ENCODE measurements at places on chromosomes 5 and 9.

DNA sequence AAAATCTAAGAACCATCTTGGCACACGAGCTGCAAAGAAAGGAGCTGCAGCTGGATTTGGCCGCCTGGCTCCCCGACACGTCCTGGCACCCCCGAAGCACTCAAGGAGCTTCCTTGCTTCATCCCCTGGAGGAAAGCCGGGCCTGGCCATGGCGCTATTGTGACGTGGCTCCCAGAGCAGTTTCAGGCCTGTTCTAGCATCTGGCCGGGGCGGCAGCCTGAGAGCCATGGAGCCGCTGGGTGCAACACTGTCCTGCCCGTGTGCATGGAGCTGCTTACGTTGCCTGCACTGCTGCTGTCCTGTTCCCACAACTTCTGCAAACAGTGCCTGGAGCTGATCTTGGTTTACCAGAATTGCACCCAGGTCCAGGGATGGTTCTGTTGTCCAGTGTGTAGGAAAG lies 63.5 kb downstream of the PTPDC1 start:
- DNase-seq: no peak

GRCh38 chr5:86374611-86375010 lies 243.1 kb upstream of the COX7C start:
- no peak for DNase-seq

GRCh38 chr5:163508753-163509152 lies 3.3 kb downstream of the MAT2B start:
- DNase-seq: no peak

DNA sequence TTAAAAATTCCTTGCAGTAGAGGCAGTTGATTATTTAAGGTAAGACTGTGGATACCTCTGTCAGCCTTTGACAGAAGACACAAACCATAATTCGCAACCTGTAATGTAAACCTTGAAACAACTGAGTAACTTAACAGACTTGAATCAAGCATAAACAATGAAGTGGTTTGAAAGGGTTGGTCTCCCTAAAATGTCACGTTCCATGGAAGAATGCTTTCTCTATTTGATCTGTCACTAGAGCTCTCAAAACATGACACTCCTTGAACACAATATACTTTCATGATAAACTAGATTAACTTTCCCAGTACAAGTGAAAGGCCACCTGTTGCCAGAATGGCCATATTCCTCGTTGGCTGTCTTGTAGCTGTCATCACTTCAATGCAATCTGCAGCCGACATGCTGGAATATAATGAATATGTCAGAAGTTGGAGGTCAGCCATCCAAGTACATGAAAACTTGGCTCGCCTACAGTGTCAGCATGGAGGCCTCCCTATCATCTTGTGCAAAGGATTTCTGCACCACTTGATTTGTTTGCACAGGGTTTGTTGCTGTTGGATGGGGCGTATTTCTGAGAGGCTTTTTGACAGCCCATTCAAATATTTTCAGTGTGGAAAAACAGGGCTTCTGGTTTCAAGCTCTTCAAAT lies 228.0 kb downstream of the TLE4 start:
- no peak for DNase-seq

DNA sequence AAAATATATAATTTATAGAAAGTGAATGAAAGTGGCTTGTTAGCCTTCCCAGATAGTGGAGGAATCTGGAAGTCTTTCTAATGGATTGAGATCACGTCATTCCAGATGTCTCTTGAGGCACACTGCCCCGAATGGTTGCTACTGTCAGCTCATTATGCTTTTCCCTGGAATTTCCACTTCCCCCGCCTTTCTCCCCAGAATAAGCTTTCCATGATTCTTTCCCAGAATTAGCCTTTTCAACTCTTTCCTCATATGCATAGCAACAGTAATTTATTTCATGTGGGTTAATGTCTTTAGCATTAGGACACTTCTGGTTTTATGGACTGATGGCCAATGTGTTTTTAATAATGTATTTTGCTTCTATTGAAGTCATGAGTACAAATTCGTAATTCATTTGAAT lies 81.5 kb downstream of the PALM2AKAP2 start:
- DNase-seq: peak; percentile 42

GRCh38 chr5:54713923-54714581 lies 196.5 kb downstream of the SNX18 start:
- no peak for DNase-seq

- DNase-seq: no peak
Observed at GRCh38 chr9:108645520-108645919, 210.3 kb downstream of the ACTL7B start.

DNA sequence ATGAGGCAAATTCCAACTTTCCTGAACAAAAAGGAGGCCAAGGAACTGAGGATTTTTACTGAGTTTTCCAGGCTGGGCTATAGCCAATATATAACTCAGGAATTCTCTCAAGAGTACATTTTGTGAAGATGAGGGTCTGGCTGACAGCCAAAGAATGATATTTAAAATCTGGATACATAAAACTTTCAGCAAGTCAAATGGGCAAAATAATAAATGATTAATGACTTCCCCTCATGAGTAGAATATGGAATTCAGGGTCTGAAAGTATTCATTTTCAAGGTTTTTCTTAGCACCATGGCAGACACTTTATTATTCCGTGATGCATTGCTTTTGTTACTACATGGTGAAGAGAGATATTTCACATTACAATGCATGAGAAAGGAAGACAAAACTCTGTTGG lies 7.8 kb downstream of the FAM81B start:
- no peak for DNase-seq

DNA sequence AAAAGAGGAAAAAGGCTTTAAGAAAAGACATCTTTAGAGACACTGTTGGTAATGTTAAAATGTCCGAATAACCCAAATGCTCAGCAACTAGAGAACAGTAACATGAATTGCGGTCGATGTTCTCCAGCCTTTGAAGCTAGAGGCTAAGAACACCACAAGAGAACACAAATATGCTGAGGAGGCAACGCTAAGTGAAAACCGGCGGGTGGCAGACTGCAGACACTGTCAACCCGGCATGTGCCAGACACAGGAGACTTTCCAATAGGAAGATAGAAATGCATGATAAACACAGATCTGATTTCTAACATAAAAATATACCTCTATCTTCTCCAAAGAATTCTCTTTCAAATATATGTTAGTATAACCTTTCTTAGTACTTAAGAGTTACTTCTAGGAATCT lies 18.4 kb upstream of the DDX41 start:
- peak; percentile 58 for DNase-seq

DNA sequence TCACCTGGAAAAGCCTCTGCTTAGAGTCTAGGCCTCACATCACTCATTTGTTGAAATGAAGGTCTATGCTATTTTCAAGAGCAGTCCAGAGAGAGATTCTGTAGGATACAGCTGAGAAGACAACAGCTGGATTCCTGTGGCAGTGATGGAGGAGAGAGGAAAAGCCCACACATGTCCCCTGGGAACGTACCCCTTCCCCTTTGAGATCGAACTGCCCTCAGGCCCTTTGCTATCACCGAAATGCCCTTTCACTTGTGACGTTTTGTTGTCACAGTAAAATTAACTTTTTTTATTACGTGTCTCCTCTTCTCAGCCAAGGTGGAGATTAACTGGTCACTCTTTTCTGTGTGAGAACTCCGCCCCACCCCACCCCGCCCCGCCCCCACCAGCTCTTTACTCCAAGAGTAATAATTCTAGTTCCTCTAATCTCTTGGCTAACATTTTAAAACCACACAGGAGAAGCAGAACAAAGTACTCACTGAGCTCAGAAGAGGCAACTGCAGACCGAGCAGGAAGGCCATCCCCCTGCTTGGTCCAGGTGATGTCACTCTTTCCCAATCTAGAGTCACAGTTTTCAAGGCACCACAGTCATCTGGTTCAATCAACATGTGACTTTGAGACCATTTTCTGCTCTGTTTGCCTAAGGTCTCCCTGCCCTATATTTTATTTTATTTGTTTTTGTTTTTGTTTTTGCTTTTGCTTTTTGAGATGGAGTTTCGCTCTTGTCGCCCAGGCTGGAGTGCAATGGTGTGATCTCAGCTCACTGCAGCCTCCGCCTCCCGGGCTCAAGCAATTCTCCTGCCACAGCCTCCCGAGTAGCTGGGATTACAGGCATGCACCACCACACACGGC lies 105.6 kb downstream of the SUSD1 start:
- peak; percentile 31 for DNase-seq

DNA sequence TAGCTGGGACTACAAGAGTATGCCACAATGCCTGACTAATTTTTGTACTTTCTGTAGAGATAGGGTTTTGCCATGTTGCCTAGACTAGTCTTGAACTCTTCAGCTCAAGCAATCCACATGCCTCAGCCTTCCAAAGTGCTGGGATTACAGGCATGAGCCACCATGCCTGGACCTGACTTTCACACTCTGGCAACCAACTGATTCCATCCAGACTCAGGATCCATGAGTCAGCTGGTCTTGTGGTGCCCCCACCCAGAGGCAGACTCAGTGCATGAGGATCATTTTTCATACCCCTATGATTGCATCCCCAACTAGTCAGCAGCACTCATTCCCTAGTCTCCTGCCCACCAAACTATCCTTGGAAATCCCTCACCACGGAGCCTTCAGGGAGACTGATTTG lies 375.9 kb downstream of the ANXA1 start:
- no peak for DNase-seq

DNA sequence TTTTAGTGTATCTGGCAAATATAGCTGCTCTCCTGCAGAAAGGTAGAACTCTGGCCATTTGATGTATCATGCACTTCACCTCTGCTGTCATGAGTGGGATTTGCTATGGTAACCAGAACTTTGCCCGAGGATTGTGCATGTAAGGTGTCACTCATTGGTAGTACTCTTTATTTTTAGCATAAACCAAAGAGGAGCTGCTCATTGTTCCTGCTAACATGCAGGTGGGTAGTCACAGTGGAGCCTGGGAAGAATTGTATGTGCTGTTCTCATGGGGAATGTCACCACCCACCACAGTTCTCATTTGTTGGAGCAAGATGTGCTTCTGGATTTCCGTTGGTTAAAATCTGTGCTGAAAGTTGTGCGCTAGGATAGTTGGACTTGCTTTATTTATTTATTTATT lies 12.3 kb downstream of the PDZD2 start:
- peak; percentile 36 for DNase-seq

DNA sequence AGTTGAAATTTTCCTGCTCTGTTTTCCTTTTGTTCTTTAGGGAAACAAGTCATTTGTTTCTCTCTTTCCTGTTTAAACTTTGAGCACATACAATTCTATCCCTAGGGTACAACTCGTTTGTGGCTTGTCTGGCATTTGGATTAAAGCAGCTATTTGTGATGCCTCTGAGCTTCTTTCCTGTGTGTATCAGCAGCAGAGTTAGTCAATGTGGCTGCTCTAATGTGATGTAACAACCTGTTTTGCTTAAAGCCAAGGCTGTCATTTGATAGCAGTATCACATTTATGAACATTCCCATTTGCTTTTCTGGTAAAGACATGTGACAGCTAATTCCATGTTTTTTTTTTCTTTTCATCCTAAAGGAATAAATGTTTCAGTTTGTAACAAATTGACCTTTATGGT lies 314.3 kb upstream of the CHD1 start:
- DNase-seq: no peak

DNA sequence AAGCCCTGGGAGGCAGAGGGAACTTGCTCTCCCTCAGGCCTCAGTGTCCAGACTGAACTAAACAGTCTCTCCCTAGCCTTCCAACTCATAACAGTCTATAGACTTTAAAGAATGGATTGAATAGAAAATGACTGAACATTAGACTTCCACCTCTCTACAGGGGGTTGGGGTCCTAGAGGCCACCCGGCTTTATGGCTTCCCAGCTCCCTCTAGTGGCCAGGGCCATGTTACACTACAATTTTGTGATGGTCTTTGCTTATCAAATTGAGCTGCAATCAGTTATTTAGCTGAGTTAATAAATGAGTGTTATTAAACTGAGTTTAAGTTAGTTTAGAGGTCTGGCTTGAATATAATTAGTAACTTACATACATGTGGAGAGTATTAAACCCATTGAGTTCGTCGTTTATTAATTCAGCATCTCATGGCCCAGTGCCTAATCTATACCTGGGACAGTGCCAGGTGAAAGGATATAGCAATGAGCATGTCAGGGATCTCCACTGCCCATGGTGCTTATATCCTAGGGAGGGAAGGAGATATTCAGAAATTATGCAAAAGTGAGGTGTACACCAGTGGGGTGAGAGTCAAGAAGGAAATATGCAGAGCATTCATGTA lies 105.2 kb downstream of the SH3TC2 start:
- DNase-seq: peak; percentile 35

DNA sequence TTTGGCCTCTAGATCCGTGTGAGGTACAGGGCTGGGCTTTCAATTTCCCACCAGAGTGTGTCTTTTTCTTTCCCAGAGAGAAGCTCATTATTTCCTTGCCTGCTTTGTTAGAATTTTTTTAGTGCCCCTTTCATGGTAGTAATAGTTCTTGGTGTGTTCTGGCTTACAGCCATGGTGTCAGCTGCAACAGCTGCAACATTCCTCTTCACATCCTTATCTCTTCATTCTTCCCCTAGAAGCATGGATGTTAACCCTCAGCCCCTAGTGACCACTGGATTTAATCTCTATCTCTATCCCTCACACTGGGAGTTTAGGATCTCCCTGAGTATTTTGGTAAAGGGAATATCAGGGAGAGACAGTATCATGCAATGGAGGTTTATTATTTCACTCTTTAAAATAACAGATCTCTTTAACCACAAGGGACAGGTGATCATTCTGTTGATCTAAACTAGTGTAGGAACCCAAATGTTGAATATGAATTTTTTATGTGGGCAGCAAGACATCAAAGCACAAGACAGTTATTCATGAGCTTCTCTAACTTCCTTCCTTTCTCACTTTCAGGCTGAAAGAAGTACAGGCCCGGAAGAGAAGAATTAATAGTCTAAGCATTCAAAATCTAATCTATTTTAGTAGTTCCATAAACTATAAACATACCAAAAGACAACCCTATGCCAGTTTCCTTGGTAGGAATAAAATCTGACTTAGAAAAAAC lies 160.2 kb downstream of the FAM170A start:
- no peak for DNase-seq

- DNase-seq: no peak
Observed at GRCh38 chr9:106982636-106983035, 119.7 kb downstream of the ZNF462 start.

DNA sequence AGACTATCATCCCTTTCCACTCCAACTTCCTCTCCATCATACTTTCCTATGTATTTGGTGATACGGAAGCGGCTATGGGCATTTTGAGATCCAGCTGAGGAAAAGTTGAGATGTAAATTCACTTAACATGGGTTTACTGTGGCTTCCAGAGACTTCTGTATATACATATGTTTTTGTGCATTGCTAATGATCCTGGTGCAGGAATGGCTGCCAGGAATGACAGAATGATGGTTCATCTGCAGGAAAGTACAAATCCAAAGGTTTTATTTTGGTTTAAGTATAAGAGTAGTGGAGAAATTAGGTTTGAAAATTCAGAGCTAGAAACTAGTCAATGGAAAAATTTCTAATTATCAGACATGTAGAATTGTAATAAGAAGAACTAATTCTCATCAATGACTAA lies 95.0 kb upstream of the PAM start:
- DNase-seq: no peak

- DNase-seq: no peak
Observed at GRCh38 chr5:78930721-78931120, 54.4 kb downstream of the ARSB start.

Data from Ammon's horn (tissue), 1 donor.